ENCODE measurements at places on chromosomes 3 and 15.

DNA sequence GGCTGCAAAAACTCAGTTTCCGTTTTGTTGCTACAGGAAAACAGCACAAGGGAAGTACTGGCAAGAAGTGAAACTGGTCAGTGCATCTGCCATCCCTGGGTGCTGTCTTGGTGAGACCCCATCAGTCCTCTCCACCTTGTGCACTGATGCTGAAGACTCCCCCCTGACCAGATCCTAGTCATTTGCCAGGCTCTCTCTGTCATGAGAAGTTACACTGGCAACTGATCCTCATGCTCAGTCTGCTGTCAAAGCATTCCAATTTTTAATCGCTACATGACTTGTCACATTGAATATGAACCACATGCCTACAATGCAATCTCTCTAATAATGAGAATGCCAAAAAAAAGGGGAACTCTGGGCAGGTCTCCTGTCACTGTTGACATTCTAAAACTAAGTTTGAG lies 296.5 kb downstream of the ZIC1 start:
- no peak for DNase-seq

GRCh38 chr3:69354948-69355347 lies 30.9 kb downstream of the FRMD4B start:
- no peak for DNase-seq

DNA sequence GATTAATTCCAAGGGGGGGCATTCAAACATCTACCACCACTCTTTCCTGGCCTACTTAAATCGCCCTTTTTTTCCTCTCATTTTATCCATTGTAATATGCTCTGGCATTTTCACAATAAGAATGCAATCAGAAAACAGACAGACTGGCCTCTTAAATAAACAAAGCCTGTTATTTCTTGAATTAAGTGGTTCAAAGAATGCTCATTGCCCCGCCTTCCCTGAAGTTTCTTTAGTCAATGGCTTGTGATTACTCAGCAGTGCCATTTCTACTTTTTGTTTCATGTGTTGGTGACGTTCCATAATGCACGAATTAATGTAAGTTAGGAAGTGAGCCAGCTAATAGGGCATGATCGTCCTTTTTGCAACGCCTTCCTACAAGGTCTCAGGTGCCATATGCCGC lies 68.0 kb downstream of the FBN1 start:
- no peak for DNase-seq

GRCh38 chr3:36164400-36164799 lies 215.9 kb upstream of the STAC start:
- DNase-seq: no peak

- DNase-seq: no peak
Measured at GRCh38 chr15:66963710-66964109, 101.7 kb upstream of the SMAD3 start.

GRCh38 chr15:43198992-43199391 lies 13.8 kb downstream of the CCNDBP1 start:
- DNase-seq: no peak

DNA sequence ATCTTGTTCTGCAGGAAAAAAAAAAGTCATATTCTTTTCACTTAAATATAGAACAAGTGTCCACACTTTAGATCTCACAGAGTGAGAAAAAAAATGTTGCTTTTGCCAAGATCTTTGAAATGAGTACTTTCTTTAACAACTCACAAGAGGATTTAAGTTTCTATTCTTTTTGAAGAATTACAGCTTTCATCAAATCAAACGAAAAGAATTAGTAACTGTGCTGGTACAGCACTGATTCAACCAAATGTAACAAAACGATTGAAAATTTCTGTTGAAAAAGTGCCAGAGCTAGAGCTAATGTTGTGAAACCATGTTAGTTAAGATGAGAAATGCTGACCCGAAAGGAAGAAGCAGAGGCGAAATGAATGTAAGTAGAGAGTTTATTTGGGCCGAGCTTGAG lies 300.2 kb downstream of the GABRB3 start:
- DNase-seq: no peak

- no peak for DNase-seq
Measured at GRCh38 chr3:14223595-14223994, 45.0 kb downstream of the LSM3 start.

DNA sequence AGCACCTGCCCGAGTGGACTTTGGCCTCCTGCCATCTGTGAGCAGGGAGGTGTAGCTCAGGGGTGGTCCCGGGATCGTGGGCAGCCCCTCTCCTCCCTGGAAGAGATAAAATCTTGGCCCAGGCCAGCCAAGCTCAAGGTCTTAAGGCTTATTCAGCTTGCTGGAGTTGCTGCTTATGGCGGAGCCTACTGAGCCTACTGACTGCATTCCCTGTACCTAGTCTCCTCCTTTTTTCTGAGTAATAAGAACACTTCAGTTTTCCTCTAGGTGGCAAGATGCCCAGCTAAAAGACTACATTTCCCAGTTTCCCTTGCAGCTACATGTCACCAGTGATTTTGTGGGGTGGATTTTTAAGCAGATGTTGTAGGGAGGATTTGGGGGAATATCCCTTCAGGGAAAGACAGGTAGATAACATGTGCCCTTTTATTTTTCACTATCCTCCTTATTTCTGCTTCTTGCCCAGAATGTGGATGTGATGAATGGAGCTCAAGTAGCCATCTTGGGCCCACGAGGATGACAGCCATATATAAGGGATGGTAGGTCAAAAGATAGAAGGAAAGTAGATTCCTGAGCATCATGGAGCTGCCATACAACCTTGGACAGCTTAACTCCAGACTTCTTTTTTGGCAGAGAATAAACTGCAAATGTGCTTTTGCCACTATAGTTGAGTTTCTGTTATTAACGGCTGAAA lies 41.4 kb upstream of the INSYN1 start:
- DNase-seq: no peak

GRCh38 chr15:83897037-83897436 lies 243.1 kb downstream of the ADAMTSL3 start:
- DNase-seq: no peak

DNA sequence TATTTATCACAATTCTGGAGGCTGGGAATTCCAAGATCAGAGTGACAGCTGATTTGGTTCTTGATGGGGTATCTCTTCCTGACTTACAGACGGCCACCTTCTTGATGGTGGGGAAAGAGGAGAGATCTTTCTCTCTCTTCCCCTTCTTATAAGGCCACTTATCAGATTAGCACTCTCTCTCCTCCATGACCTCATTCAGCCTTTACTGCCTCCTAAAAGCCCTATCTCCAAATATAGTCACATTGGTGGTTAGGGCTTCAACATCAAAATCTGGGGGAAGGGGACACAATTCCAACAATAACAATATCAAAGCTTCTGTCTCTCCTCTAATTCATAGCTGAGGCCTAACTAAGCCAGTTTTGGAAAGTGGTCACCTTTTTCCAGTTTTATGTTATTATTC lies 91.7 kb upstream of the MBNL1 start:
- DNase-seq: no peak

DNA sequence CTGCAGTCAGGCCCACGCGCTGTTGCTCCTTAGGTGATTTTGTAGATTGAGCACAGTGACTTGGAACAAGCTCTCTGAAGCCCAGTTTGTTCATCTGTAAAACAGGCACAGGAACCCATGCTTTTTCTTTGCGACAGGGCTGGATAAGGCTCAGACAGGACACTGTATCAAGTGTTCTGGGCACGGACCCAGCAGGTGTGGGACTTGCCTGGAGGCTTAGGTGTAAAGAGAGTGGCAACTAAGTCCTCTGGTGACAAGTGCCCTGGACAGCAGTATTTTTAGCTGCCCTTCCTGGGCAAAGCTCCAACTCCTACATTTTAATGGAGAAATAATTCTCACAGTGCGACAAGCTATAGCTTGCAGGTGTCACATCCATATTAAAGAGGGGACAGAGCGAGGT lies 32.2 kb downstream of the CD276 start:
- DNase-seq: no peak

DNA sequence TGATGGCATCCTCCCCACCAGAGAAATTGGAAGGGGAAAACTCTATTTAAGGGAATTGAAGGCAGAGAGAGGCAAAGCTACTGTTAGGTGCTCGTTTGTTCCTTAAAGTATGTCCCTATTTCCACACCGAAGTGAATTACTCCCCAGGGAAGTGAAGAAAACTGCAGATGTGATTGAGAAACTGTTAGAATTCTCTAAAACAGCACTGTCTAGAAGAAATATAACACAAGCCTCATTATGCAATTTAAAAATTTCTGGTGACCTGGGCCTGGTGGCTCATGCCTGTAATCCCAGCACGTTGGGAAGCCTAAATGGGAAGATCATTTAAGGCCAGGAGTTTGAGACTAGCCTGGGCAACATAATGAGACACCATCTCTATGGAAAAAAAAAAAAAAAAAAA lies 305.0 kb downstream of the SHQ1 start:
- DNase-seq: no peak

GRCh38 chr3:52196977-52197376 lies 983 bp upstream of the ALAS1 start:
- no peak for DNase-seq

GRCh38 chr15:60945196-60945595 lies 283.9 kb downstream of the RORA start:
- DNase-seq: no peak

DNA sequence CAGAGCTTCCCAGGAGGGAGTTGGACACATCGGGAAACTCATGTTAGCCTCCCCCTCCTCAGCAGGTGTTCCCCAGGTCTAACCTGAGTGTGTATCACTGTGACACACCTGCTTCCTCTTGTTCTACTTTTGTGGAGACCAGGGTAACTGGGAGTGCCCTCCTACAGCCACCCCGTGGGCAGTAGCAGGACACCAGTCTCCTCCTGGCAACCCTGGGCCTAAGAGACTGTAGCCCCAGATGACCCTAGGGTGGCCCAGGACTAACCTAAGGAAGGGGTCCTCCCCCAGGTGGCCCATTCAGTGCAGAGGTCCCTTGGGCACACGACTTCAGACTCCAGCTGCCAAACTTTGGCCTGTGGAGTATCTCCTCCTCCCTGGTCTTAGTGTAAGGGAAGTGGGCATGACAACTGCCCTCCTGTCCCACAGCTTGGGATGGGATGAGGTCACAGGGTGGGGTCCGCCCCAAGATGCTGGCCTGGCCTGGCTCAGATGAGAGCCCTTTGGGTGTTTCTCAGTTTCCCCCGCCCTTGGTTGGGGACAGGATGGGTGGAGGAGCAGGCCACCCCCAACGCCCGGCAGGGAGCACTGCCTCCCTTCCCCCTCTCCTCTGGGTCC lies 4.8 kb downstream of the CSK start:
- no peak for DNase-seq

GRCh38 chr3:100641471-100642032 lies 32.2 kb downstream of the ADGRG7 start:
- no peak for DNase-seq

DNA sequence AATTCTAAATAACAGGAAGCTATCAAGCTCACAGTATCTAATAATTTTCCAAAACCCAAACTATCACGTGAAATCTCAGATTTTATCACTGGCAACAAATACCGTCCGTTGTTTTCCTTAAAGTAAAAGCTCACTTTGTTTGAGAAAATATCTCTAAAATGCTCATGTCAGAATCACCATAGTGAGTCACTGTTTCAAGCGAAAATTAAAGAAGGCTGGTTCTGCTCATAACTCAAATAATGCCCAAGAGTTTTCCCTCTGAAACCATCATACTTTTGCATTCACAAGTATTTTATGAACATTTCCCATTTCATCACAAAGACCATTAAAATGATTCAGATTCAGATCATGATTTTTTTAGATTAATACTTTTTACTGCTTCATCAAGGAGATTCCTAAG lies 50.6 kb downstream of the TBL1XR1 start:
- no peak for DNase-seq

DNA sequence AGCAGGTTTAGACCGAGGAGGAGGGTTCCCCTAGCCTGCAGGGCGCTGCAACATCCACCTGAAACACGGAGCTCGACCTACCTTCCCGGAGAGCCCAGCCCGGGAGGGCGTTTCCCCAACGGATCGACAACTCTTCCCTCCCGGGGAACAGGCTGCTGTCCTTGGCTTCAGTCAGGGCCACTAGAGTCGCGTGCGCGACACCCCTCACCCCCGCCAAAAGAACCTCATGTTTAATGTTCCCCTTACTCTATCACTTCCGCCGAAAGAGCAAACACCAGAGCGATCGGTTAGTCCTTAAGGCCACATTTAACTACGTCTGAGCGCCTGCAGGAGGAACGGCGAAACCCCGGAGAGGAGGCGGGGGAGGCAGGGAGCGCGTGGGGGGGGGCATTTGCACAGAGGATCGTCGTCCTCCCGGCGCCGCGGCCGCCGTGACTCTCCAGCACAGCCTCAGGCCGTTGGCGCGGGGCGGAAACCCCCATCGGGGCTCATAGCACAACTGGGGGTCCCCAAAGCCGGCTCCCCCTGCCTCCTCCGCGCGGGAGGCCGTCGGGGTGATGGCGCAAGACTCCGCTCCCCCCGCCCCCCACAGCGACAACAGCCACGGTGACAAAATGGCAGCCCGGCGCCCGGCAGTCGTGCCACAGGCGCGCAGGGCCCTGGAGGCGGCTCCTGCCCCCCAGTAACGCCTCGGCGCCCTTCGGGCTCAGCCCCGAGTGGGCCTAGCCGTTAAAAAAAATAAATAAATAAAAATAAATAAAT lies 3.2 kb downstream of the ANP32A start:
- peak; percentile 58 for DNase-seq

DNA sequence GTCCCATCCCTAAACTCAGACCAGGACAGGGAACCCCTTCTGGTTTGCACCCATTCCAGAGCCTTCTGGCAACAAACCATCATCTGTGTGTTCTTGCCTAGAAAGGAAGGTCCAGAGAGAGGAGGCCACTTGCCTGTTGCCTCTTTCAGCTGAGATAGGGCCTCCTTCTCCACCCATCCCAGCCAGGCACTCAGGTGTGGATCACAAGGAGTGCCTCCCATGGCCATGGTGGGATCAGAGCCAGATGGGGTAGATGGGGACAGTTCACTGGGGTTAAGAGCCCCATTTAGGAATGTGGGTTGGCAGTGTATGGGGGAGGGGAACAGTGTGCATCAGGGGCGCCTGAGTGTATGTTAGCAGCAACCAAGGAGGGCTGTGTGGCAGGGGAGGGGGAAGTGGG lies 8.9 kb upstream of the CTDSPL start:
- DNase-seq: no peak

DNA sequence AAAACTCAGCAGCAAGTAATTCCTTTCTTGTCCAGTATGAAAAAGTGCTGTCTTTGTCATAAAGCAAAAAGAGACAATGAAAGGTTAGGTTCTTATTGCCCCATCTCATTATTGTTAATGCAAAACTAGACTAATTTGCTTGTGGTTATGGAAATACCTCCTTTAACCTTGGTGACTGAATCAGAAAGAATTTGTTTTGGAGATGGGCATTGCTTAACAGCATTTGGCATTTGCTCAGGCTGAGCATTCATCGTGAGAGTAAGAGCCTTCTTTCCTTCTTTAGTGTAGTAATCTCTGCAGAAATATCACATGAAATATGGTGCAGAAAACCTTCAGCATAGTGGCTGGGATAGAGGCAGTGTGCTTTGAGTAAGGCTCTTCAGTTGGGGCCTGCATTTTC lies 103.1 kb downstream of the CNTN6 start:
- DNase-seq: no peak

- DNase-seq: no peak
Measured at GRCh38 chr3:143329567-143330211, 210.1 kb downstream of the CHST2 start.

GRCh38 chr3:53303549-53303948 lies 43.8 kb downstream of the DCP1A start:
- no peak for DNase-seq

Data from stimulated activated CD4-positive, alpha-beta T cell treated with anti-CD3 and anti-CD28 coated beads, Interleukin-2, amount 100 ng/mL, for 48 hours (primary cell).